ENCODE measurements at places on chromosomes 7 and 10.

GRCh38 chr7:37417107-37417474 is 31.6 kb downstream of the ELMO1 start:
- DNase-seq = no peak

DNA sequence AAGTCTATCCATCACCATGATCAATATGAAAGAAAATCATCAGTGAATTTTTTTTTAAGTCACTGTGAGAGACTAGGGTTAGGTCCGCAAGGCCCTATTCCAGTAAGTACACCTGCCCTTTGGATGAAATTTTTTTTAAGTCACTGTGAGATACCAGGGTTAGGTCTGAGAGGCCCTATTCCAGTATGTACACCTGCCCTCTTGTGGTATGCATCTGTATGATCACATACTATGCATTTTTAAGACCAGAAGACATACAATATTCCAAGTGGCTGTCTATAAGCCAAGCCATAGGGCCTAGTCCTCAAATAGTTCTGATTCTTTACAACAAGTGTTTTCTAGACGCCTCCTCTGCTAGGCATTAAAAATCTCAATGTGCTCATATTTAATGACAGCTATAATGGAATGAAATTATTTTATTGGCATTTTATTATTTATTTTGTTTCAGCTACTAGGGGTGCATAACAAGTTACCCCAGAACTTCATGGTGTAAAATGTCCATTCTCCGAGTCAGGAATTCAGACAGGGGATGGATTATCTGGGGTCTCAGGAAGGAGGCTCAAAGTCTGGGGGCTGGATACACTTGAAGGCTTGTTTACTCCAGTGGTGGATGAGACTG is 53.1 kb downstream of the TEX36 start:
- peak; percentile 47 for DNase-seq

- peak; percentile 58 for DNase-seq
These were observed 130.9 kb downstream of the BMPER start for GRCh38 chr7:34036051-34036920.

GRCh38 chr10:25600651-25601050 is 333.4 kb upstream of the MYO3A start:
- no peak for DNase-seq
